ENCODE measurements at places on chromosomes 11 and 22.

GRCh38 chr22:36154423-36154945 lies 6.1 kb downstream of the APOL3 start:
- DNase-seq, result no peak

GRCh38 chr22:48071828-48072227 lies 1309.4 kb downstream of the TBC1D22A start:
- DNase-seq, result no peak

DNA sequence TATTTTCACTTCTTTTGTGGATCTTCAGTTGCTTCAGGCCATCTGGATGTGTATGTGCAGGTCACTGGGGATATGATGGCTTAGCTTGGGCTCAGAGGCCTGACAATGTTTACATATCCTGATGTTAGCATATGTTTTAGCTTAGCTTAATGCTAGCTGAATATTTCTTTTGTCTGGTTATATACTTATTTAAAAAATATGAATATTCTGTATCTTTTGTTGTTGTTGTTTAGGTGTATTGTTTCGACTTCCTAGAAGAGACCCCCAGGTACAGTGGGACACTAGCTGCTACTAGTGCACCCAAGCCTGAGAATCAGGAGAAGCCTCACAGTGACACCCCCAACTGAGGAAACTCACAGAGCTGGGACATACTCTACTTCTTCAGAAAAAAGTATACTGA lies at the start of gene KDM4E:
Gene KDM4E (plus strand): TSS at position 301 of the 400 bp plus-strand sequence. CDS start 300 bp downstream, outside the sequence.
- DNase-seq, result no peak

DNA sequence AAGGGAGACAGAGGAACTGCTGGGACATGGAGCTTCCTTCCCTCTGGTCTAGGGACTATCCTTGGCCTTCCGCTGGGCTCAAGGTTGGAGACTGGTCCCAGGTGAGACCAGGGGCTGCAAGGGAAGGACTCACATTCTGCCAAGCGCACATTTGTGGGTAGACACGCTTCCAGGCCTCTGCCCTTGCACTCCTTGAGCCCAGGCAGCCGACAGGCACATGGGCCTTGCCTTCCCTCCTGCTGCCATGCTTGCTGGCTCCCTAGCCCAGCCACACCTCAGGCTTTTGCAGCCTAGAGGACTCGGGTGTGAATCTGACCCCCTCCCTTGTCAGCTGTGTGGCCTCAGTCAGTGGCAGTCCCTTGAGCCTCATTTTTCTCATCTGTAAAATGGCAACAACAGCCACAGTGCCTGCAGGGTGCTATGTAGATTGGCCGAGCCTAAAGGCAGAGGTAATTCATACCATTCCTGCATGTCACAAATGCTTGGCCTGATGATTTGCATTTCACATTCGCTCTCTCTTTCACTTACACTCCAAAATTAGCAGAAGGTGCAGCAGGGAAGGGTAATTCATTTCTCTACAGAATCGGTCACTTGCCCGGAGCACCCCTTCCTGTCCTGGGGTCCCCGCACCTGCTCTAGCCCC lies 57.6 kb upstream of the NECTIN1 start:
- DNase-seq, result no peak

Measured in amniotic stem cell (primary cell).